LHCN-M2 (cell line): ENCODE measurements at places on chromosomes 13 and 19. TPM values are rescaled to one million over a fixed set of nuclear protein-coding genes. Genes with fewer than 3 reads are reported as not detected.
A peak's percentile ranks its signal among the peaks of the same experiment; 100 is the strongest.

DNA sequence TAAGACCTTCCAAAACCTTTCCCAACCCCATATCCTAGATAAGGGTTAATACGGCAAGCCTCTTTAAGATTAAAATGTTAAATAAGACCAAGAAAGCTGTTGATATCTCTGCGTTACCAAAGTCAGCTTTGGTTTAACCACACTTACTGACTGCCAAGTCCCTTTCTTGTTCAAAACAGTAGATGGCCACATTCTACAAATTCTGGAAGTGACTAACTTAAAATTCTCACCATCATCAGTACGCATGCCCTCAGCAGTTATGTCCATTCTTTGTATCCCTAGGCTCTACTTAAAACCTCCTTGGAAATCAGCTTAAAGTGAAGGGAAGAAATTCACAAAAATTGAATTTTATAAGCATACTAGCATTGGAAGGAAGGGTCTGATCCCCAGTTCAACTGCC is 23.6 kb downstream of the SOHLH2 start:
- peak; percentile 67 for DNase-seq

DNA sequence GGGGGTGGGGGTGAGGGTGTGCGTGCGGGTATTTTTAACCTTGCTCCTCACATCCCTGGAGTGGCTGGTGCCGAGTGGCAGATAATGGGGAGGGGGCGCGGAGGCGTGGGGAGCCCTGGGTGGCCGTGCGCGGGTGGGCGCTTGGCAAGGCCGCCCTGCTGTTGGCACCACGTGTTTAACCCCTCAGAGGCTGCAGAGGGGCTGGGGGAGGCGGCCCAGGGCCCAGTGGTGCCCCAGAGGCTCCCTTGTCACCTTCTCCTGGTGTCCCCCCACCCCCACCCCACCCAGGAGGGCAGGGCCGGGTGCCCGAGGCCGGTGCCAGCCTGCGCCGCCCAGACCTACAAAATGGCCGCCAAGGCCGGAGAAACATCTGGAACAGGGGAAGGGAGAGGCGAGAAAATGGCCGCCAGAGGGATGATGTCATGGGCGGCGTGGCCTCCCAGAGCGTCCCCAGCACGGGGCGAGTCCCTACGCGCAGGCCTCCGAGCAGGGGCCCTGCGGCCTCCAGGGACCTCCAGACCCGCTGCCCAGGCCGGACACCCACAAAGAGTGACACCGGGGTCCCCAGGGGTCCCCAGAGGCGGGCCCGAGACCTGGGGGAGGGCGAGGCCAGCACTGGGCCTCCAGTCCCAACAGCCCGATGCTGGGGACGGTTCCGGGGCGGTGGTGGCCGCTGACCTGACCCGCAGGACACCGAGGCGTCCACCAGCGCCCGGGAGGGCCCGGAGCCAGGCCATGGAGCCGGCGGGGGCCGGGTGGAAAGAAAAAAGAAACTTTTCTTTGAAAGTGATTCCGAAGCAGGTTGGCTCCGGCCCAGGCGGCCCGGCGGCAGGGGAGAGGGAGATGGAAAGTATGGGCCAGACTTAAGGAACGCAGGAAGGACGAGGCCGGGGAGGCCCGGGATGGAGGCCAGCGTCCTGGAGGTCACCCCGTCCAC is 38.2 kb downstream of the NFIC start:
- peak; percentile 43 for DNase-seq

Gene BICRA
- total RNA-seq, result 1.8 and 4.2 TPM in 2 replicates

GRCh38 chr13:46134961-46135522 is 30.2 kb upstream of the CPB2 start:
- DNase-seq, result no peak

Gene HS6ST3
- total RNA-seq, result not detected in 2 replicates

DNA sequence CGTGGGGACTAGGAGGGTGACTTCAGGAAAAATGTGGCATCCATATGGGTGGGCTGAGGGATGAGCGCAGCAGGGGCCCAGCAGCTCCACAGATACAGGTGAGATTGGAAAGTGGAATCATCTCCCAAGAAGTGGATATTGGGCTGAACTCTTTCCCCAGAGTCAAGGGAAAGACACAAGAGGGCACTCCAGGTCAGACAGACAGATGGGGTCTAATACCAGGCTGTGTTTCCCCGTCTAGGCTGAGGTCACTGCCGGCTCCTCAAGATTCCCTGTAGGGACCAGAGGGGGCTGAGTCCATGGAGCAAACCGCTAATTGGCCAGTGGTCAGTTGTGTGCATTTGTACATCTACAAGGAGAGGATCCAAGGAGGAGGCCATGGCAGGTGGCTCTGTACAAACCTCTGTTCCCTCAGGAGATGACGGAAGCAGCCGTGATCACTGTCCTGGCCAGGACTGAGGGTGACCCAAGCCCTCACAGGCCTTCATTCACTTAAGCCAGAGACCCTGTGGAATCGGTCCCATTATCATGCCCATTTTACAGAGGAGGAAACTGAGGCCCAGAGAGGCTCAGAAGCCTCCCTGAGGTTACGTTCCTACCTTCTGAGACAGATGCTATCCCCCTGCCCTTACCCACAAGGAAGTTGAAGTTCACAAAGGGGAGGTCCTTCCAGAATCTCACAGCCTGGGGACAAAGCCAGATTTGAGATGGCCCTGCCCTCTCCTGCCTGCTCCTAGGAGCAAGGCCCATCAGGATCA is 14.9 kb upstream of the IGLON5 start:
- DNase-seq, result no peak

Gene UQCR11
- 59.9 and 60.0 TPM in 2 replicates for total RNA-seq

DNA sequence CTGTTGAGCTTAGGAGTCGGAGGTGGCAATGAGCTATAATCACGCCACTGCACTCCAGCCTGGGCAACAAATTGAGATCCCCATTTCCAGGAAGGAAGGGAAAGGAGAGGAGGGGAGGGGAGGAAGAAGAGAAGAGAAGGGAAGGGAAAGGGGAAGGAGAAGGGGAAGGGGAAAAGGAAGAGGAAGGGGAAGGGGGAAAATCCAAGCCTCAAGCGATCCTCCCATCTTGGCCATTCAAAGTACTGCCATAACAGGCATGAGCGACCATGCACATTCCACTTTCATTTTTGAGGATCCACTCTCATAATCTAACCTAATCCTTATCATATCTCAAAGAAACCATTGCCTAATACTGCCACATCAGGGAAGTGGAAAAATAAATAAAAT is 14.9 kb downstream of the ZNF443 start:
- DNase-seq, result no peak

GRCh38 chr13:54424344-54424743 is 1395.7 kb downstream of the OLFM4 start:
- DNase-seq, result no peak

- DNase-seq, result no peak
These were observed 28.2 kb downstream of the CKM start for GRCh38 chr19:45294291-45295029.

DNA sequence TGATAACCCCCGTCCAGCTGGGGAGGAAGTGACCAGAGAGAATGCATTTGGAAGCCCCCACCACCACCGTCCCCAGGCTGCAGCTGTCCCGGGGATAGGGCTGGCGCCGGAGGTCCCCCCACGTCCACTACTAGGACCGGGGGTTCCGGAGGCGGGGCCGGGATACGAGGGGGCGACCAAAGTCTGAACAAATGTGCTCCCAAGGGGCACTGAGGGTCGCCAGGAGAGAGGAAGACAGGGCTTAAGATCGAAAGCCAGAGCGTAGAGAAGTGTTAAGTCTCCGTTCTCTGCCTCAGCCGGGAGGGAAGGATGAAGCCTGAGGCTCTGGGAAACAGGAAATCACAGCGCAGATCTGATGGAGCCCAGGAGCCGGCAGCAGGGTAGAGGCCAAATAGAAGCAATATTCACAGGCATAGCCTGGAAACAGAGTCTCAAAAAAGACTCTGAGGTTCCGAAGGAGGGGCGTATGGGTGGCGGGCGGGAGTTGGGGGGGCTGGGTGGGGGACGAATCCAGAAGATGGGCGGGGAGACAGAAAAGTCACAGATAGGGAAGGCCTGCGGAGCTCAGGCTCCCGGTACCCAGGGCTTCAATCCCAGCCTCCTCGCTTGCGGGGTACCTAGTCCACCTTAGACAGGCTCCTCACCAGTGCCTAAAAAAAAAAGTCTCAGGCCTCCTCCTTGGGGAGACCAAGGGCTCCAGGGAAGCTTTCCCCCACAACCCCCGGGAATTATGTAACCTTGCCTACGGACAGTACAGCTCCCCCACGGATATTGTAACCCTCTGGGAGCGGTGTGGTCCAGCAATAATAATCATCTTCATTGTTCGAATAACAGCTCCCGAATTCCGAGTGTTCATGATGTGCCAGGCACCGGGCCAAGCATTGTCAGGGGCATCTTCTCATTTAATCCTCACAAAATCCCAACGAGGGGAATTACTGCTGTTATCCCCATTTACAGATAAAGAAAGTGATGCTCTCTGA is 1.1 kb upstream of the ERF start:
- DNase-seq, result peak; percentile 61

GRCh38 chr19:46783670-46784069 is 4.7 kb downstream of the SLC1A5 start:
- DNase-seq, result no peak

- DNase-seq, result no peak
These were observed 573 bp upstream of the ZNF614 start for GRCh38 chr19:52028780-52029123.

DNA sequence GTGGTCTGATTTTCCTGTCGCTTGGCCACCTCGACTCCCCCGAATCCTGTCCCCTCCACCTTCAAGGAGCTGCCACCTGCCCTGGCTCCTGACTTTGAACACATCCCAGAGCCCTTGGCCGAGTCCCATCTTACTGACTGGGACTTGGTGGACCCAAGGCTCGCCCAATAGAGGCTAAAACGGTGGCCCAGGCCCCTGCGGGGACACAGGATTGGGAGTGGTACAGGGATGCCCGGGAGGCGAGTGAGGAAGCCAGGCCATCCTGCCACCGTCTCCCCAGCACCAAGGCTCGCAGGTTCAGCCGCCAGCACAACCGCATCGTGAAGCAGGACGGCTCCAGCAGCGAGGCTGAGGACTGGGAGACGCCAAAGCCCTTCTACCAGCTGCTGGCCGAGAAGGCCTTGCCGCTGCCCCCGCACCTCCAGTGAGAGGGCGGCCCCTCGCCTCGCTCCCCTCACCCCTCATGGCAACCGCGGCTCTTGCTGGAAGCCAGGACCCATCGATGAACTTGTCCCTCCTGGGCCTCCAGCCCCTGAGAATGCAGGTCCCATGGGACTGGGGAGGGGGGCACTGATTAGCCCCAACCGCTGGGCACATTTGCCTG is 5.3 kb downstream of the SIX5 start:
- DNase-seq, result no peak

DNA sequence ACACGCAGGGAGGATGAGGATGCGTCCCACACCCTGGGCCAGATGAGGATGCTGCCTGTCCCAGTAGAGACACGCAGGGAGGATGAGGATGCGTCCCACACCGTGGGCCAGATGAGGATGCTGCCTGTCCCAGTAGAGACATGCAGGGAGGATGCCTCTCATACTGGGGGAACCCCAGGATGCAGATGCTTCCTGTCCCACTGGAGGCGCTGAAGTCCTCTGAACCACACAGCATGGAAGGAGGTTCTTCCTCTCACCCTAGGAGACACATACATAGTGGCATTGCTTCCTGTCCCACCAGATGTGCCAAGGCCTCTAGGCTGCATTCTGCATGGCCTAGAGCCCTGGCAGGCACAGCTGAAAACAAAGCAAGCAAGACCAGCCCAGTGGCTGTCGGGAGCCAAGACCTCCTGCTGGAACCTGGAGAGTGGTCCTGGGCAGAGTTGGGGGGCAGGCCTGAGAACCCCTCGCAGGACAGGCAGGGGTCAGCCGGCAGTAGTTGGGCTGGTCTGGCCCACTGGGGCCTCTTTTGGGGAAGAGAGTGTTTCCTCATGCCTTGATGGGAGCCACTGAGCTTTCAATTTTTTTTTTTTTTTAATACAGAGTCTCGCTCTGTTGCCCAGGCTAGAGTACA is 4.3 kb downstream of the HPN start:
- peak; percentile 44 for DNase-seq

DNA sequence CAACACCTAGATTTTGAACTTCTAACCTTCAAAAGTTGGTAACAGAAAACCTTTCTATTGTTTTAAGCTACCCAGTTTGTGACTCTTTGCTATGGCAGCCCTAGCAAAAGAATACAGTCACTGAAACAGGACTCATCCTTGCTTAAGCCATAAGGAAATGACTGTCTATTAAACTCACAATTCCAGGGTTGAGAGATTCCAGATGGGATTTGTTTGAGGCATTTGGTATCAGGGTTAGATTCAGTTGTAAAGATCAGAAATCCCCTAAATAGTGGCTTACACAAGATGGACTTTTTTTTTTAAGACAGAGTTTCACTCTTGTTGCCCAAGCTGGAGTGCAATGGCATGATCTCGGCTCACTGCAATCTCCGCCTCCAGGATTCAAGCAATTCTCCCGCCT is 41.1 kb upstream of the RGCC start:
- DNase-seq, result no peak

Gene ABCC4
- 23.1 and 23.9 TPM in 2 replicates for total RNA-seq
